Activated T-cell treated with anti-CD3 and anti-CD28 coated beads for 4 hours (primary cell): ENCODE measurements at places on chromosomes 3 and 15.

- DNase-seq, result no peak
Observed at GRCh38 chr3:29311795-29312194, 30.9 kb downstream of the RBMS3 start.

DNA sequence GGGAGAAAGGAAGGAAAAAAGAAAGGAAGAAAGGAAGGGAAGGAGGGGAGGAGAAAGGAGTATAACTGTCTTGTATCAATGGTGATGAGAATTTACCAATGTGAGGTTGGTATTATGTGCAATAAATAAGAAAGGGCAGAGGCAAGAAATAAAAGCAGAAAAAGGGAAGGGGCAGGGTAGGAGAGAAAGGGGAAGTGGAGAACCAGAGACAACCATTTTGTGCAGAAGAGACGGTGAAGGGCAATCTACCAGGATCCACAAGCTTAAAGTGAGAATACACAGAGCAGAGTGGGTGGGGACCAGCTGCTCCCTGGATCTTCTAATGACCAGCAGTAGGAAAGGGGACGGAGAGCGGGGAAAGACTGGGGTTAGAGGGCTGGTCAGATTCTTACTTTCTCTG is 106.9 kb upstream of the SLCO2A1 start:
- DNase-seq, result no peak

DNA sequence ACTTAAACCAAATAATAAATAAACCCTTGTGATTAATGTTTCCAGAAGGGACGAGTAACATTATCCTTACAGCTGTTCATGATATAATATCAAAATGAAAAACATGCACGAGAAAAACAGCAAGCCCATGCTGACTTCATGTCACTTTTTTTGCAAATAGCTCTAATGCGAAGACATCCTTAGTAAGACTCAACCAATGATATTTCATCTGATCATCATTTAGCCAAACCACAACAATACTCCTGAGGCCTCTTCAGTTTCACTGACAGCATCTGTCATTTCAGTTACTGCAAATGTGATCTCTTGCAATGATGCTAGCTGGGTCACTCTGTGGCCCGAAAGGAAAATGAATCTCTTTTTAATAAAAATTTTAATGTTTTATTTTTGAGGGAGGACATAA is 74.0 kb downstream of the POLR2M start:
- DNase-seq, result no peak

GRCh38 chr3:150762662-150763121 is 277 bp downstream of the SIAH2 start:
- no peak for DNase-seq

DNA sequence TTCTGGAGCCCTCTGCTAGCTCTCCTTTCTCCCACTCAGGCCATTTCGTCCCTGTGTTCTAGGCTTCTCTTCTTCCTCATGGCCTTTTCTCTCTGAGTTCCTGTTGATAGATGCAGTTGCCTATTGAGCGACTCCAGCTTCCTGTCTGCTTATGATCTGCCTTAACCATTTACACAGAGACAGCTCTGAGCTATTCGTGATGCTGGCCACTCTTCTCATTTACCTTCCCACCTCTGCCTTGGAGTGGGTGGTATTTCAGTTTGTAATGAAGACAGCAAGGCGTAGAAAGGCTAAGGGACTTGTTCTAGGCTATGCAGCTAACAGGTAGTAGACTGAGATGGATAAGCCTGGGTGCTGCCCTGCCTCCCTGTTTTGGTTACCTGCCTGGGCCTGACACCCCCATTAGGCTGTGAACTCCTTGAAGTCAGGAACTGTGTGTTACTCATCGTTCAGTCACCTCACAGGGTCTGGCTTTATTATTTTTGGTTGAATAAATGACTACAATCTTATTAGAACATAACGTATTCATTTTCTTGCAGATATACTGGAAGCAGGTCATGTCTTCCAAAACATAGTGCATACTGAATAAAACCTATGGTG is 12.6 kb upstream of the ZBTB47 start:
- DNase-seq, result no peak

DNA sequence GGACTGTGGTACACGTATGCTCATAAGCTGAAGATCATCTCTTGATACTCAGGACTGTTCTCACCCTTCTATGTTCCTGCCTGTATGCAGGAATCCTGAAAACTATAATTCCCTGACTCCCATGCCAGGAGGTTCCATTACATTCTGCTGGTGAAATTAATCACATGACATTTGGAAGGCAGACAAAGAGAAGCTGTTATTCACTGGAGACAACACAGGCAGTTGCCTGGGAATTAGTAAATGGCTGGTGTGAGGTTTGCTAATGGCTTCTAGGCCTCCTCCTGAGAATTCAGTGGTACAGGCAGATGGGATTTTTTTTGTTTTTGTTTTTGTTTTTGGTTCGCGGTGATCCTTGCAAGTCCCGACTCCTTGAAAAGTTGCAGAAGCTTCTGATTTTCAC is 91.4 kb downstream of the CTNNB1 start:
- no peak for DNase-seq

DNA sequence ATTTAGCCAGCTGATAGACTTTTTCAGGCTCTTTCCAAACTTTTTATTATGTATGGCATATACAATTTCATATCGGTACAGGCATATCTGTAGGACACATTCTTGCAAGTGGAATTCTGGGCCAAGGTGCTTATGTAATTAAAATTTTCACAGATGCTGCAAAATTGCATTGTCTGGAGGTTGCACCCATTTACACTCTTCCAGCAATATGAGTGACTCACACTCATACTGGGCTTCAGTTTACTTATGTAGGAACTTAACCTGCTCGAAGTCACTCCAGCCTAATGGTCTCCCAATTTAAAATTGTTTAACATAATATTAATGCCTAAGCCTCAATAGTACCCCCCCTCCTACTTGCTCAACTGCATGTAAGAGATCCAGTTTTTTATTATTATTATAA is 11.2 kb upstream of the SEC62 start:
- no peak for DNase-seq

DNA sequence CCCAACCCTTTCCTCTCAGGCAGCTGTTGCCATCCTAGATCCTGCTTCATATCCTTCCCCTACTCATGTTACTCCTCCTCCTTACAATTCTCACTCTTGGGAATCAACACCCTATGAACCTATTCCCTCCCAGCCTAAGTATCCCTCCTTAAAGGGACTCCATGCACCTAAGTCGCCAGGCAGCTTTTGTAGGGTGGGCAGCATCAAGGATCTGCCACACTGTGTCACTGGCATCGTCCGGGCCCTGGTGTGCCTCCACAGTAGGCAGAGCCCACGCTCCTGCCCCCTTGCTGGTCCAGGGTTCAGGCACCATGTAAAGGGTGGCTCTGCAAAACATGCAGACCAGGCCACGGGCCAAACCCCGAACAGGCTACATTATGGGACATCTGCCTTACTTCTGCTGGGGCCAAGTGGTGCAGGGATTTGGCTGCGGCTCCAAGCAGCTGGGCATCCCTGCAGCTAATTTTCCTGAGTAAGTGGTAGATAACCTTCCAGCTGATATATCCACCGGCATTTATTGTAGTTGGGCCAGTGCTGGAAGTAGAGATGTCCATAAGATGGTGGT is 53.4 kb downstream of the GSK3B start:
- DNase-seq, result no peak

DNA sequence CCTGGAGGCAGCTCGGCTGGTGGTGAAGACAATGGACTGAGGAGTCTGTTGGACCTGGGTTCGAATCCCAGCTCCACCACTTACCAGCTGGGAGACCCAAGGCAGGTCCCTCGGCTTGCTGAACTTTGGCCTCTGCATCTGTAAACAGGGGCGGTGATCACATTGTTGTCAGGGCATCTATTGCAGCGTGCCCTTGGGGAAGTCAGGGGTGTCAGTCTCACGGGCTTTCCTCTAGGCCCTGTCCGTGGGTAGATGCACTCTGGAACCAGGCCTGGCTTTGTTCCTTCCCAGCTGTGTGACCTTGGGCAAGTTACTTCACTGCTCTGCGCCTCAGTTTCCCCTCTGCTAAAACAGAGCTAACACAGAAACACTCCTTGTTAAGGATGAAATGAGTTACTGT is 68.8 kb upstream of the SLC6A6 start:
- DNase-seq, result no peak

DNA sequence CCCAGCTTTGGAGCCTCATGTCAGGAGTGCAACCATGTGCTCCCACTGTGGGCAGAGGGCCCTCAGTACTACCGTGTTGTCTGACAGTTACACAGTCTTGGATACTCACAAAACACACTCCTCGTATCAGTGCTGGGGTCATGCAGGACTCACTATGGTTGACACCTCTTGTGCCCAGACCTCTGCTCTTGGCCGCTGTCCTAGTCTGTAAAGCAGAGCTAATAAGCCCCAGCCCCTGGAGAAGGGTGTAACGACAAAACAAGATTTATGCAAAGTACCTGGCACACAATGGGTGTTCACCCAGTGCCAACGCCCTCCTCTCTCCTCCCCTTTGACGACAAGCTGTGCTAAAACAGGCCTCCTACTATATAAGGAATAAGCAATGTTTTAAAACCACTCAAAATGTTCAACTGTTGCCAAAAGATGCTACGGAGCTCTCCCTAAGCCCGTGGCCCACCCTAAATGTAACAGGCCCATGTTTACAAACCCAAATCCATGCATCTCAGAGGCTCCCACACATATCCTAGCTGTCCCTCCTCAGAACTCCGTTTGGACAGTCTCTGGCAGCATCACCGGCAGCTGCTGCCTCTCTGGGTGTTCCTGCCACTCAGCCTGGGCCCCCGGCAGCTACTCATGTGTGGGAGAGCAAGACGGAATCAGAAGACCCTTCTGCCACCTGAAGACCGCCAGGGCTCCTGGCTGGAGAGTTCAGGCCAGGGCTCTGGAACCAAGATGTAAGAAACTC is 65.8 kb downstream of the MRPL46 start:
- no peak for DNase-seq

DNA sequence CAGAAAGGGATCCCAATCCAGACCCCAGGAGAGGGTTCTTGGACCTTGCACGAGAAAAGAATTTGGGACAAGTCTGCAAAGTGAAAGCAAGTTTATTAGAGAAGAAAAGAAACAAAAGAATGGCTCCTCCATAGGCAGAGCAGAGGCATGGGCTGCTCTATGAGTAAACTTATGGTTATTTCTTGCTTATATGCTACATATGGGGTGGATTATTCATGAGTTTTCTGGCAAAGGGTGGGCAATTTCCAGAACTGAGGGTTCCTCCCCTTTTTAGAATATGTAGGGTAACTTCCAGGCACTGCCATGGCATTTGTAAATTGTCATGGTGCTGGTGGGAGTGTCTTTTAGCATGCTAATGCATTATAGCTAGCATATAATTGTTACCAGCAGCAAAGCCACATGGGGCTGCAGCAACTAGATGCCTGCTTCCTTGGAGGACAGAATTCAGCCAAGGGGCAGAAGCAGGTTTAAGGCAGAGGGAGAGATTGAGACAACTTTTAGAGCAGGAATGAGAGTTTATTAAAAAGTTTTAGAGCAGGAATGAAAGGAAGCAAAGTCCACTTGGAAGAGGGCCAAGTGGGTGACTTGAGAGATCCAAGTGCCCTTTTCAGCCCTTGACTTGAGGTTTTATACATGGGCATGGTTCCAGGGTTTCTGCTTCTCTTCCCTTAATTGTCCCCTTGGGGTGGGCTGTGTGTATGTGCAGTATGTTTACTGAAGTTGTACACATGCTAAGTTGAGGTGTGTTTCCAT is 41.3 kb downstream of the METTL6 start:
- no peak for DNase-seq

DNA sequence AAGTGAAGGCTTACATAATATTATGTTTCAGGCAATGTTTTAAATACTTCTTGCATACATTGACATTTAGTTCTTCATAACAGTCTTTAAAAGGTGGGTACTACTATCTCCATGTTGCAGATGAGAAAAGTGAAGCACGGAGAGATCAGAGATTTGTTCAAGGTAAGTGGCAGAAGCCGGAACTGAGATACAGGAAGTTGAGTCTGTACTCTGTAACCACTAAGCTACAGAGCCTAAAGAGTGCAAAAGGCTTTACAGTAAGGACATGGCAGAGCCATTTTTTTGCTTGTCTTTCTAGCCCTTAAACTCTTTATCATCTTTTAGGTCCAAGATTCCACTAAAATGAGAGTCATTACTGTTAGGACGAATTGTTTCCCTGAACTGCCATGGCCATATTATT is 186.5 kb upstream of the PEX5L start:
- no peak for DNase-seq

GRCh38 chr15:64712353-64712752 is 63.0 kb downstream of the RBPMS2 start:
- DNase-seq, result no peak

GRCh38 chr15:41042851-41043250 is 73.2 kb downstream of the INO80 start:
- no peak for DNase-seq

DNA sequence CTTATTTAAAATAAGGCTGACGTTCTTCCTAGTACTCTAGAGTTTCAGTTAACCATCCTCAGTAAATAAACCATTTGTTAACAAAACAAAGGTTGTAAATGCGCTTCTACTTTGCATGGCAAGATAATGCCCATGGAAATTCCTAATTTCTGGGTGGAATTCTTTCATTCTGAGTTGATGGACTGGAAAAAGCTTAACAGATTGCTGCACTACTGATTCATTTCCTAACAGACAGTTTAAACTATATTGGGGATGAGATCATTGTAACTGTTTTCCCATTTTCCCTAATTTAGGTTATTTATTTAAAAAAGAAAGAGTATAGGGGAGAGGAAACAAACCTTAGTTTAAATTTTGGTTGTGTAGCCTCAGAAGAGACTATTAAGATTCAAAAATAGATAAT is 342.2 kb downstream of the NLGN1 start:
- no peak for DNase-seq

- no peak for DNase-seq
Observed at GRCh38 chr15:36888011-36888992, 212.0 kb downstream of the MEIS2 start.

DNA sequence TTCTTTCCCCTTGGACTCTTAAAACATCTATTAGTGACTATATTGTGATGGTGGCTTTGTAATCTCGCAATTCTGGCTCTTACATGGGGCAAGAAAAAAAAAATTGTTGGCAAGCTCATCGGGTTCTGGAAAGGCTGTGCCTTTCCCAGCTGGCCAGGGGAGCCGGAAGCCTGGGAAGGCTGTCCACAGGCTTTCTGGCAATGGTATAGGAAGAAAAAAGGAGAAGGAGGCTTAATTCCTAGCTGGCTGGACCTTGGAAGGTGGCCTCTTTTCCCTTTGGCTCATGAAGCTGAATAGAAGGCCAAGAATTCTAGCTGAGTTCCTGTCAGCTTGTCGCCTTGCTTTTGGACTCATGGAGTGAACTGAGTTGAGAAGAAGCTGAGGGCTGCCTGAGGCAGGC is 243.5 kb upstream of the SEMA6D start:
- no peak for DNase-seq

DNA sequence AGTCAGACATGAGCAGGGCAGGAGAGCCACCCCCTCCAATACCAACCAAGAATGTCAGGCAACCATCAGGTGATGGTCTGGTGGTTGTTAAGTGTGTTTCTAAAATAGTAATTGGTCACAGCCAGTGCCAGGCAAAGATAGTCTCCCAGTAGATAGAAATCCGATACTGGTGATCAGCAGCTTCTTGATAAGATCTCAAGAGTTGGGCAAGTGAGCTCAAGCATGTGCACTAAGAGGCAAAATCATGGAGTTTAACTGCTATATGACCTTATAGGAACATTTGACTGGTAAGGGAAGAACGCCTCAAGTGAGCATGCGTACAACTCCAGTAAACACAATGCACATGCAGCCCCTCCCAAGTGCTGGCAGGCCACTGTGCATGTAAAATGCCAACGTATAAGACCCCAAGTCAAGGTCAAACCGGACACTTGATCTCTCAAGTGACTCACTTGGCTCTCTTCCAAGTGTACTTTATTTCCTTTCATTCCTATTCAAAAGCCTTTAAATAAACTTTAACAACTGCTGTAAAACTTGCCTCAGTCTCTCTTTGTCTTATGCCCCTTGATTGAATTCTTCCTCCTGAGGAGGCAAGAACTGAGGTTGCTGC is 36.0 kb upstream of the CBLB start:
- no peak for DNase-seq

- no peak for DNase-seq
Observed at GRCh38 chr3:11185564-11186317, 31.4 kb downstream of the HRH1 start.
